ENCODE measurements at places on chromosomes 16 and 17. TPM values are rescaled to one million over a fixed set of nuclear protein-coding genes. Genes with fewer than 3 reads are reported as not detected.

- DNase-seq = no peak
- H3K4me1 ChIP-seq = peaks cover 1% of the 10 kb centered on the region
Observed at GRCh38 chr17:39745335-39746144, 7.8 kb downstream of the GRB7 start.

DNA sequence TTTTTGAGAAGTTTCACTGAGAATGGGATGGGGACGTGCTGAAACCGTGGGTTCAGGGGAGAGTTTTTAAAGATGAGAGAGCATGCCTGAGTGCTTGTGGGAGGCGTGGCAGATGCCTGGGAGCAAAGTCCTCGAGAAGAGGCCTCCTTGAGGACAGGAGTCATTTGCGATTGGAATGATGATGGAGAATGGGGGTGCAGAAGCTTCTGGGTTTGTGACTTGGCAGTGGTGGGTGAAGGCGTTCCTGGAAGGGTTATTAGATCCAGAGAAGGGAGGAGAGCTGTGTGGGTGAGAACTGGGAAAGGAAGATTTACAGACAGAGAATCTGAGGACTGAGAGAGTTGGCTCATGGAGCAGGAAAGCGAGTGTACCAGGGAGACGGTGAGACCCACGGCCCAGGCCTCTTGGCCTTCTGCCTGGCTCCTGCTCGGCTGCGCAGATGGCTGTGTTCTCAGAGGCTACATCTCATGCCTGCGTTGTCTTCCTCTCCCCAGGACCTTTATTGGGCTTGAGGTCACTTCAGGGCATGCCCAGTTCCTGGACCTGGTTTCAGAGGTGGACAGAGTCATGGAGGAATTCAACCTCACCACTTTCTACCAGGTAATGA, 8.6 kb upstream of the MMP15 start:
- no peak for DNase-seq
- no peaks in the 10 kb centered on the region for H3K27me3 ChIP-seq
- no peak overlapping the region for H3K27ac ChIP-seq

GRCh38 chr17:17062866-17063265, 20.6 kb downstream of the MPRIP start:
- no peak overlapping the region for H3K4me3 ChIP-seq
- no peak for DNase-seq
- H3K36me3 ChIP-seq = peaks cover 2% of the 10 kb centered on the region
- peaks cover 20% of the 10 kb centered on the region for H3K4me1 ChIP-seq

DNA sequence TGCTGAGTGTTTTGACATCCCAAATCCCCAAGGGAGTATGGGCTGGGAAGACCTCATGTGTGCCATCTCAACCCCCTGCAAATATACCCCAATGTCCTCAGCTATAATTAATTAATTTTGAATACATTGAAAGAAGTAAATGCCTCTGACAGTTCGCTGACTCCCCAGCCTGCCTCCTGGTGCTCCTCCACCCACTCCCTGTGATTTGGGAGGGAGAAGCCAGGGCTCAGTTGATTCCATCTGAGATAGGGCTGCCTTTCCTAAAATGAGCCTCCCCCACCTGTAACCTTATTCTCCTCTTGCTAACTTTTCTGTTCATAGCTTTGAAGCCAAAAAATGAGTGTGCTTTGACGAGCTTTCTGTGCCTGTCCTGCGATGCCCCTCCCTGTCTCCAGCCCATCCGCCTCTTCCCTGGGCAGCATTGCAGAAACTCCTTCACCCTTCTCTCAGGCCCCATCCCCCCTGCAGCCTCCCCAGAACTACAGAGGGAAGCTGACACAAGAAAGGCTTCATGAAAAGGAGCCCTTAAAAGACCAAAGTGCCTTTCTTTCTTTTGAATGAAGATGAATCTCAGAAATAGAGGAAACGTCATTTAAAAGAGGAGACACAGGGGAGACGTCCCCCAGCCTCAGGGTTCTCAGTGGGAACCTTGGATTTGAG, 70.3 kb downstream of the HLF start:
- no peak overlapping the region for H3K27ac ChIP-seq
- H3K4me1 ChIP-seq = peaks cover 4% of the 10 kb centered on the region
- H3K27me3 ChIP-seq = peaks cover 41% of the 10 kb centered on the region
- no peaks in the 10 kb centered on the region for H3K36me3 ChIP-seq
- no peak for DNase-seq
- no peak overlapping the region for H3K4me3 ChIP-seq

TUBB3 gene
- total RNA-seq = 2.6 TPM

RNF227 gene
- total RNA-seq = 6.5 TPM
